Epithelial cell of proximal tubule (primary cell): ENCODE measurements at places on chromosomes 12 and 14. TPM values are rescaled to one million over a fixed set of nuclear protein-coding genes. Genes with fewer than 3 reads are reported as not detected.

PYGL gene
- total RNA-seq = 86.6 and 96.8 TPM in 2 replicates

LMNTD1 gene
- total RNA-seq = not detected in 2 replicates

DNA sequence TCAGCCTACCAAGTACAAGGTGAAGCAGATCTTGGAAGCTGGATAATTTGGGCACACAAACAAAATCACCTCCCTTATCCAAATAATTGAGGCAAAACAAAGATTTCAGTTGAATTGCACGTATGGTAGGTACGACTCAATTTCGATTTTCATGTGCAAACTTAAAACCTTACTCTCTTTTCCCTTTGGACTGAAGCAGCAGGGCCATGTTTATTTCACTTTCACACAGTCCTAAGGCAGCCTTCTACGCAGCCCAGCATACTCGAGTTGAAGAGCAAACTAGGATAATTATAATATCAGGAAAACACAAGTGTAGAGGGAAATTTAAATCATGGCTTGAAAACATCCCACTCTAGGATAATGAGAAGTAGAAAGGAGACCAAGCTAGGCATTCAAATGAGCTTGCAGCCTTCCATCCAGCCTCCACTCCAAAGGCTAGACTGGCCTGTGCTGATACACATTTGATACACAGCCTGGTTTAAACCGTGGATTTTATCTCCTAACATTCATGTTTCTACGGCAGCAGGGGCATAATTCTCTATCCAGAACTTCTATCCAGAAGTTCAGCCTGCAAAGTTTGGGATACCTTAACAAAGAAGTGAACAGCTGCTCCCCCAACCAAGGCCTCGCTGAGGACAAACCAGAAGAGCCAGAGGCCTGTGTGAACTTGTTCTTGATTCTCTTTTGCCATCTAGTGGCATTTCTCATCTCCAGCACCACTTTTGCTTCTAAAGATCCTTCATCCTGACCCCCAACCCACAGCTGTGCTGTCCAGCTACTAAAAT is 2.4 kb upstream of the RNASE7 start:
- DNase-seq = no peak

DNA sequence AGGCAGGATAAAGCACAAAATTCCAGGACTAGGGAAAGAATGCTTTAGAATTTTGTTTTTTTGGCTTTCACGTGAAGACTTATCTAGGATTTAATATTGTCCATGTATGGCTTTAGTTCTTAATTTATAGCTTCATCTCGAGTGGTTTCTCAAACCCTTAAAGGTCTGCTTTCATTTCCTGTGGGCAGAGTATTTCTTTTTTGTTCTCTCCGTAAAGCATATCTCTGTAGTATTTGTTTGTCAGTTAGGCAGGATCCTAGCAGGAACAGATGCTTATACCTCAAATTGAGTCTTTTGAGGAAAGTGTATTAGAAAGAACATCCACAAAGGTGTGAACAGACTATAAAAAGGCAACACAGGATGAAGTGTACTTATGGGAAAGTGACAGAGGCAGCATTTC is 697.1 kb upstream of the SEL1L start:
- DNase-seq = no peak

- no peak for DNase-seq
Observed at GRCh38 chr12:6716874-6717437, 6.9 kb upstream of the COPS7A start.
